NCI-H446 (cell line): ENCODE measurements at places on chromosomes 7 and 10.

- DNase-seq = no peak
These were observed 107.9 kb downstream of the POU6F2 start for GRCh38 chr7:39085590-39086049.

GRCh38 chr10:108608860-108609259 is 1314.5 kb downstream of the XPNPEP1 start:
- DNase-seq = no peak

DNA sequence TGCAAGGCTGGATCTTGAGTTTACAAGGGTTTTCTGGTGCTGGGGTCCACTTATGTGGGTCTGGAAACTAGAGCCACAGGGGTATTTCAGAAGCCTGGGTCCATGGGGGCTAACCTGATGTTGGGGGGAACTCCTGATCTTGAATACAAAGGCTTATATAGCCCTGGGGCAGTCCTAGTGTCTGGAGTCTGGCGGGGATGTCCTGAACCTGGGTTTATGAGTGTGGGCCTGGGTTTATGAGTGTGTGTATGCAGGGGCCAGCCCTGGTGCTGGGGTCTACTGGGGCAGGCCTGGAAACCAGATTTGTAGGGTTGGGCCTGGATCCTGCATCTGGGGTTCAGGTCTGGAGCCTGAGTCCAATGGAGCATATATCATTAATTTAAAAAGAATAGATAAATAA is 146.5 kb upstream of the C1GALT1 start:
- DNase-seq = no peak

GRCh38 chr10:9621216-9621615 is 1396.5 kb upstream of the CELF2 start:
- DNase-seq = no peak

- DNase-seq = no peak
These were observed 40.3 kb upstream of the LHFPL3 start for GRCh38 chr7:104288137-104288536.

GRCh38 chr10:12013926-12014325 is 28.7 kb downstream of the UPF2 start:
- no peak for DNase-seq

- no peak for DNase-seq
These were observed 49.0 kb downstream of the TMEM270 start for GRCh38 chr7:73909996-73910395.

DNA sequence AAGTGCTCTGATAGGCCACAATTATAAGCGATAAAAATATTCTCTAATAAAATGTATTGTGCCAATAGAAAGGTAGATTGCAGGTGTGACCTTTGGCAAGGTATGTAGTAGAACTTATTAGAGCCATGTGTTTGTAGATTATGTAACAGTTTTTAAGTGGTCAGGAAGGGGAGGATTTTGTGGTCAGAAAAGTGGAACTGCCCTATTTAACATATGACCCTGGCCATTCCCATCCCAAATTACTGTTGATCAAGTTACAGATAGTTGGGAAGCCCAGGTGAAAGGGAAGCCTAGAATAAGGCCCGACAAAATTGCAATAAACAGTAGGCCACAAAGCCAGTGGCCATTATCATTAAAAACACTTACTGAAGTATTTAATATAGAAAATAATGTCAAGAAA is 89.2 kb downstream of the SPAG6 start:
- DNase-seq = no peak
